ENCODE measurements at places on chromosomes 13 and 19.

DNA sequence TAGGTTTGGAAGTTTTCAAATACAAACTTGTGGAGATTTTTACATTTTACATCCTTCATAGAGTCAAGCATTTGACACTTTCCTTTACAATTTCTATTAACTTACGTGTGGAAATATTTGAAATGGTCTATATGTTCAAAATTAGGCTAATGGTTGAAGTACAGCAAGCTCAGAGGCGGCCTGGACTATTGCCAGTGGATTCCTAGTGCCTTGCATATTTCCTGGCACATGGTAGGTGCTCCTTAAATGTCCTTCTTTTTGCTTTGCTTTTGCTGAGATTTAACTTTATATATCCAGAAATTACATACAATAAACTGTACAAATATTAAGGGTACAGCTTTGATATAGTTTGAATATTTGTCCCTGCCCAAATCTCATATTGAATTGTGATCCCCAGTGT is 93.9 kb downstream of the UBL3 start:
- no peak for DNase-seq

GRCh38 chr19:41861846-41862245 is 1.8 kb downstream of the RPS19 start:
- DNase-seq, result no peak

DNA sequence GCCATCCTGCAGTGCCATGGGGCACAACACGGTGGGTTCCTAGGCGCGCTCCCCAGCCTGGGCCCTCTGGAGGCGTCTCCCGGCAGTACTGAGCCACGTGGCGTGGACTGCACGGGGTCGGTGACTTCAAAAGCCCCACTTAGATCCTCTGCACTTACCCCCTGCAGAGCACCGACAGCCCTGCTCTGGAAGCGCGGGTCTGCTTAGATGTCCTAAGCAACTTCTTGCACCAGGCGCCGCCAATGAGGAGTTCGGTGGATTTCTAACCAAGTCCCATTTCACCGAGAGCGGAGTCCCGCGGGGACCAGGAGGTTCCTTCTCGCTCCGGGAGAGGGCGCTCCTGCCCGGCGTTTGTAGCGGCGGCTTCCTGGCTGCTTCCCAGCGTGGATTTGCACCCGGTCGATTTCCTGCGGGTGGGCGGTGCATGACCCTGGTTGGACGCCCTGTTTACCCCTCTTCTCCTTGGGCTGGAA is 25.2 kb upstream of the ZNF845 start:
- DNase-seq, result no peak

GRCh38 chr19:18013210-18014111 is 5.5 kb downstream of the ARRDC2 start:
- DNase-seq, result no peak

- peak; percentile 72 for DNase-seq
Measured at GRCh38 chr13:45873491-45874325, 22.2 kb upstream of the SIAH3 start.

DNA sequence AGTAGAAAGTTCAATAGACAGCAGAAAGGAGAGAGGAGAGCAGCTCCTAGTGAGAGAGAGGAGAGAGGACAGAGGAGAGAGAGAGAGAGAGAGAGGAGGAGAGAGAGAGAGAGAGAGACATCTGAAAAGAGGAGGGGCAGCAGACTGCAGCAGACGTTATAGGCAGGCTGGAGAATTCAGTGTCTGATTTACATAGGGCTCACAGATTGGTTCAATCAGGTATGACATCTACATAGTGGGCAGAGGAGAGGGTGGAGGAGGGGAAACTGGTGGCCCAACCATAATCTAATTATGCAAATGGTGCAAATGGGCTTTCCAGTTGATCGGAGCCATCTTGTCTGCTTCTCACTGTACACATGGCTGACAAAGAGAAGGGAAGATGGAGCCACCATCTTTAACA is 221.3 kb upstream of the TRPC4 start:
- DNase-seq, result no peak

GRCh38 chr13:97058391-97058790 is 64.1 kb upstream of the OXGR1 start:
- DNase-seq, result no peak

- DNase-seq, result no peak
Measured at GRCh38 chr19:20171285-20171684, 4.3 kb downstream of the ZNF486 start.

DNA sequence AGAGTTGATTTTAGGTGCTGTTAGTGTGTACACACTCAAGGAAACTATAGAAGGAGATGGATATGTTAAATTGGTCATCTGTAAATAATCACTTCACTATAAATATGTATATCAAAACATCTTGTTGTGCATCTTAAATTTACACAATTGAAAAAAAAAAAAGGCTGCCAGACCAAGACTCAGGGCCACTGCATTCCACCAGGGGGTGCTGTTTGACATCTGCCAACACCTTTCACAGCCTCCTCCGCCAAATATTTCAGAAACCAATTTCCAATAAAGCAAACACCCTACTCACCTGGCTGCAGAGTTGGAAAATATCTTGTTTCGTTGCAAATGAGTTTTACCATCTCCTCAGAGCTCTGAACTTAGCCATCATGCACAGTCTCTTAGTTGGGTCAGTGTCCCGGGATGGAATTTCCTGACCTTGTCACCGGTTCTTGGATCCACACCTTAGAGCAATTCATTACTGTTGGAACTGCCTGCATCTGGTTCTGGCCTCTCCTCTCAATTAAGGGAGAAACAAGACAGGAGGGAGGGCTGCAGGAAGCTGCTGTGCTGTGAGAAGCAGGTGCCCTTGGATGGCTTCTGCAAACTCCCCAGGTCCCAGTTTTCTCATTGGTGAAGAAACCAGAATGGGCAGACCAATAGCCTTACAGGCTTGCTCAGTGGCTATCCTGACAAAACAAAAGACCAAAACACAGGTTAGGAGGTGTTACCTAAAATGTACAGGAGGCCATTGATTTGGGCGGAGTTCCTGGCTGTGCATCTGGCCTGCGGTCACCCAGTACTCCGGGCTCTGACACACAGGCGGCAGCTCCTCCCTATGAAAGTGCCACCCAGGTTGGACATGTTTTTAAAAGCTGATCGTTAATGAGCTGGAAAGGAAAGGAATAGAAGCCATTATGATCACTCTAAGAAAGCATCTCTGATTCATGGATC is 746.6 kb downstream of the UQCRFS1 start:
- no peak for DNase-seq

GRCh38 chr19:2239771-2240770 is 3.4 kb downstream of the SF3A2 start:
- no peak for DNase-seq

- DNase-seq, result no peak
Measured at GRCh38 chr13:60165391-60166099, 1.8 kb upstream of the DIAPH3 start.

DNA sequence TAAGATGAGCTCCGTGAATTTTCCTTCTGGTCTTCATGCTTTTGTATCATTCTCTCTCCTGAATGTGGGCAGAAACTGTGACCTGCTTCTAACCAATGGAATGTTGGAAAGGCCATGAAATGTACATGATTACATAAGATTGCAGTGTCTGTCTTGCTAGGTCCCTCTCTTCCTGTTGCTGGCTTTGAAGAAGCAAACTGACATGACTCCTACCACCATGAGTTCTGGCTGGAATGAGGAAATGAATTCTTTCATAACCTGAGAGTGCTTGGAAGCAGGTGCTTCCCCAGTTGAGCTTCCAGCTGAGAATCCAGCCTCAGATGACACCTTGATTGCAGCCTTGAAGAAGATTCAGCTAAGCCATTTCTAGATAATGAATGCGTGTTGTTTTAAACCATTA is 275.0 kb upstream of the MIR17HG start:
- no peak for DNase-seq

DNA sequence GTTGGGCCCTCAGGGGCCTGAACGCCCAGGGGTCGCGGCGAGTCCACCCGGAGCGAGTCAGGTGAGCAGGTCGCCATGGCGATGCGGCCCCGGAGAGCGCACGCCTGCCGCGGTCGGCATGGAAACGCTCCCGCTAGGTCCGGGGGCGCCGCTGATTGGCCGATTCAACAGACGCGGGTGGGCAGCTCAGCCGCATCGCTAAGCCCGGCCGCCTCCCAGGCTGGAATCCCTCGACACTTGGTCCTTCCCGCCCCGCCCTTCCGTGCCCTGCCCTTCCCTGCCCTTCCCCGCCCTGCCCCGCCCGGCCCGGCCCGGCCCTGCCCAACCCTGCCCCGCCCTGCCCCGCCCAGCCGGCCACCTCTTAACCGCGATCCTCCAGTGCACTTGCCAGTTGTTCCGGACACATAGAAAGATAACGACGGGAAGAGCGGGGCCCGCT is at the start of gene CCNA1:
Gene CCNA1, plus strand, starts transcription at position 390 of the 439 bp plus-strand sequence. CDS start 562 bp downstream, outside the sequence.
- DNase-seq, result no peak

GRCh38 chr19:5966215-5966614 is 11.7 kb downstream of the RANBP3 start:
- DNase-seq, result no peak

DNA sequence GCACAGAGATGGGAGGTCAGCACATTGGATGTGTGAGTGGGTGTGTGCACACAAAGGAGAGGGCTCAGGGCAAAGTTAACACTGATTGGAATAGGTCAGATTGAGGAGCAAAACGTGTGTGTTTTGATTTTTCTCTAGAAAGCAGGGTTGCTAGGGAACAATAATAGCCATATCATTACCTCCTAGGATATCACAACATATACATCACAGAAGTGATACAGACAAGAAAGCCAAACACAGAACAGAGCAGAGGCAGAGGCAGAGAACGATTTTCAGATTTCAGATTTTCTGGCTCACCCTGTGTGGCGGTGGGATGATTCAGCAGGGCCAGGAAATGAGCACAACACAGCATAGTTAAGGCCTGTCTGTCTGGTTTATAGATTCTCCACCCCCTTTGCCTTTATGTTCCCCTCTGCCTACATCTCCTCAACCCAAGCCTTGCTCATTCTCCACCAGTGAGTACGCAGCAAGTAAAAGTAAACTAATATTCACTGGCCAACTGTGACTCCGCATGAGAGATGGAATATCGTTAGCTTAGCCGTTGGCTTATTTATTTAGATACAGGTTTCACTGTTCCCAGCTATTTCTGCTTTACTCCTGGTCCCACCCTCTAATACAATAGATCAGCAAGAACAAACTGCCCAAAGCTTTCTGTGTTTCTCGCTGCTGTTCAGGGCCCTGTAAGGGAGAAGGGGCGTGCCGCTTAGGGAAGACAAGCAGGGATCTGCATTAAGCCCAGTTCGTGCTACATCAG is 182.7 kb upstream of the TSC22D1 start:
- peak; percentile 61 for DNase-seq

GRCh38 chr13:79227418-79227817 is 178.6 kb downstream of the RBM26 start:
- DNase-seq, result no peak

DNA sequence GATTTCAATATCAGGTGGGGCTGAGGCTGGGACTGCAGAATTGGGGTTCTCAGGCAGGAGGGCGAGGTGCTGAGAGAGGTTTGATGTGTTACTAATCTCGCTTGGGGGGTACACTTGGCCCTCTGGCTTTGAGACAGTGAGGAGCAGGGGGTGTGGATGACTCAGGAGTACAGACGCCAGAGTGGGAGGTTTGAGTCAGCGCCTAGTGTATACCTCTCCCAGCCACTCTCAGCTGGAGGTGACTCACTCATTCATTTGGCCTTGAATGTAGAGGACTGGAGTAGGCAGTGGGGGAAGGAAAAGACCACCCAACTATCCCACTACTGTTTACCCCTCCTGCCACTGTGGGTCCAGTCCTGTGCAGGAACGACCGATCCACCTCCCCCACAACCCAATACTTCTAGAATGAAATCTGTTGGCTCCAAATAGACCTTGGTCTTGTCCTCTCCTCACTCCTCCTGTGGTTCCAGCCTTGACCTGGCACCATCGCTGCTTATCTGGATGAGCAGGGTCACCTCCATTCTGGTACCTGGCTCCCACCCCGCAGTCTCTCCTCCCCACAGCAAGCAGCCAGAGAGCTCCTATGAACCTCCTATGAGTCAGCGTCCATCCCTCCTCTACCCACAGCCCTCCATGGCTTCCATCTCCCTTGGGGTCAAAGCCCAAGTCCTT is 20.1 kb upstream of the ZNRF4 start:
- DNase-seq, result peak; percentile 26

DNA sequence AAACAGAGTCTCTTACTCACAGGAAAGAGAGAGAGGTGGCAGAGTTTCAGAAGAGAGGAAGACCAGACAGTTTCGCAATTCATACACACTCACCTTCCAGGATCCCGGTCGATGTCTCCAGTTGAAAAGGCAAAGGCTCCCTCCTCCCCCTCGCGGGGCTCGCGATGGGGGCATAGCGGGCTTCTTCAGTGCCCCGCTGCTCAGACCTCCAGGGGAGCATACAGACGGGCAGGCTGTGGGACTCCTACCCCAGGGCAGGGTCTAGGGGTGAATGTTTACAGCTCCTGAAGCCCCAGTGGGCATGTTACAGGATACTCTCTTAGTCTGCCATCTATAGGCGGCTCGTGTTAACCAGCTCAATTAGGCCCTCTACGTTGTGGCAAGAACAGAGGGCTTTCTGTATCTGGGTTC is 139.2 kb downstream of the SLITRK5 start:
- DNase-seq, result no peak

DNA sequence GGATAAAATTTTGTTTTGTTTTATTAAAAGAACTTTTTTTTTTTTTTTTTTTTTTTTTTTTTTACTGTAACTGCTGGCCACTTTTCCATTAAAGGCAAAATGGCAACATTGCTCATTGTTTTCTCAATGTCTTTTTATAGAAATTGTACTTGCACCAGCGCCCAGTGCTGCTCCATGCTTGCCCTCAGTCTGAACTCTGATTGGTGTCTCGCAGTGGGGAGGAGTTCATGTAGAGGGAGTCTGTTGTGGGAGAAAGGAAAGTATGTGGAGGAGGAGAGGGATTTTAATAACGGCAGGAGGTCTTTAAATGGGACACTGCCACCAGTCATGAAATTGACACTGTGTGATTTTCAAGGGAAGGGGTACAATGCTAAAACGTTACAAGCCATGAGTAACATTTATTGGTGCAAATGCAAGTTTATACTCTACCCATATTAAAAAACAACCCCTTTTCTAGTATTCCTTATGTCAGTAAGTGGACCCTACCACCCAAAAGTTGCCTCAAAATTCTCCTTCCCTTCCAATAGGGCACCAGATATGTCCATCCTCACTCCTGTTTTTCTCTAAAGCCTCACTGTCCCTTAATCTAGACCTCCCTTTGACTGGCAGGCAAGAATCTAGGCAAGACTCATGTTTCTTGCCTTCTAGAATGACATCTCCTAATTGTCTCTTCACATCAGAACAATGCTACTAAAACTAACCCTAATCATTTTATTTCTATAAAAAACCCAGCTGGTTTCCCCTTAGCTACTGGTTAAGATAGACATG is 3.2 kb downstream of the RASL11A start:
- no peak for DNase-seq

GRCh38 chr13:87941226-87941625 is 270.1 kb downstream of the SLITRK5 start:
- peak; percentile 12 for DNase-seq

DNA sequence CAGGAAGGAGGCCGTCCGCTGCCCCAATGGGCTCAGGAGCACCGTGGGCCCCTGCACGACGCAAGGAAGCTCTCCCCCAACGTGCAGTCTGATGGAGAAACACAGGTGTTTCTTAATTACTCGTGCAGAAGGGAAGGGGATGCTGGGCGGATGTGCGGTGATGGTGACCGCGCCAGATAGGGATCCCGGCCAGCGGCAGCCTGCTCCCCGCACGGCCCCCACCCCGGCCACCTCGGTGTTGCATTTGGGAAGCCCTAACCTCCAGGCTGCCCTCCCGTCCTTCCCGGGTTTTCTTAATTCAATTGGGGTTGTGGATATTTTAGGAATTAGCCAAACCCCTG is 254.4 kb downstream of the ZNF536 start:
- DNase-seq, result no peak

GRCh38 chr13:47474839-47475238 is 526.2 kb downstream of the SUCLA2 start:
- no peak for DNase-seq

Data from kidney epithelial cell (primary cell).